ENCODE measurements at places on chromosomes 1 and 21.

DNA sequence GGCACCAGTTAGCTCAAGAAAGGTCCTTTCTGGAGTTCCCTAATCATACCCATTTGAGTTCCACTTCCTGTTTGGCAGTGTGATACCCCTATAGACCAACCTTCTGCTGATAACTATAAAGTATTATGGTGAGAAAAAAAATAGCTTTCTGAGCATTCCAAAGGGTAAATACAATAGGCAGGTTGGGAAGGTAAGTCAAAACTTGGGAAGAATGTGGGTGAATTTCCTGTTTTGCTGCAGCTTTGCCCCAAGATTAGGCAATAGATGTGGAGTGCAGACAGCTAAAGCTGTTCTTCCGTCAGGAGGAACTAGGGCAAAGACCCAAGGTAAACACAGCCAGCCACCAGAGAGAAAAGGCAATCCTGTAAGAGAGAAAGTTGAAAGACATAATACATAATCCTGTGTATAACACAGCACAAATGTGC is 49.9 kb upstream of the GUCA2A start:
- no peak for DNase-seq

GRCh38 chr1:170545476-170545875 is 13.5 kb downstream of the GORAB start:
- no peak for DNase-seq

DNA sequence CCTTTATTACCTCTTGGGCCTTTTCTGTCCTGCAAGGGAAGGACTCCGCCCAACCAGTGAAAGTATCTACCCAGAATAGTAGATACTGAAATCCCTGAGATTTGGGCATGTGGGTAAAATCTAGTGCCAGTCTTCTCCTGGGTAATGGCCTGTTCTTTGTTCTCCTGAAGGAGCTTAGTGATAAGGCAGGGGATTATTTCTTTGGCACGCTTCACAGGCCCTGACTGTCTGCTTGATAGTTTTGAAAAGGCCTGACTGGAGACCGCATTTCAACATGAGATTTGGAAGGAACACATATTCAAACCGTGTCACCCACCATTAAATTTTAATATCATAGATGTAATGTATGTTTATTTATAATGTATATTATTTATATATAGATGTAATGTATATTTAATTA is 48.9 kb downstream of the RASAL2 start:
- no peak for DNase-seq

GRCh38 chr1:13643017-13643416 is 57.0 kb upstream of the PRDM2 start:
- DNase-seq, result no peak

- DNase-seq, result no peak
Measured at GRCh38 chr1:4071653-4072052, 171.6 kb upstream of the C1orf174 start.

GRCh38 chr1:9422911-9423505 is 116.3 kb upstream of the SLC25A33 start:
- DNase-seq, result no peak

DNA sequence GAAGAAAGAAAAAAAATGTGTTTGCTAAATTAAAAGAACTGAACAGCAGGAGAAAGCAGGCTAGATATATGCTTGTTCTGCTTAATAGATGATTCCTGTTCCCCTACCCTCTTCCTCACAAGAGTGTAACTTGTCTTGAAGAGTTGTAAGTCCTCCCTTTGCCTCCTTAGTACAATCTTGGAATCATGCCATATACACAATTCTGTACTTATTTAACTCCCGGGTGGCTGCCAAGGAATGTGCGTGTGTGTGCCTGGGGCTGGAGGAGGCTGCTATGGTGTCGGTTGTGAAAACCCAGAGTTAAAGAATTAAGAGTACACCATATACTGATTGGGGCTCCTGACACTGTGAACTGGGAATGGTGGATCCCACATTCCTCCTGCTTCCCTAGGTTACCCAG is 194.2 kb downstream of the SIPA1L2 start:
- no peak for DNase-seq

GRCh38 chr1:31771891-31772668 is 7.9 kb upstream of the ADGRB2 start:
- DNase-seq, result no peak

- no peak for DNase-seq
Measured at GRCh38 chr1:66356605-66357004, 177.3 kb upstream of the SGIP1 start.

- no peak for DNase-seq
Measured at GRCh38 chr21:37357691-37358090, 8.9 kb upstream of the DYRK1A start.

DNA sequence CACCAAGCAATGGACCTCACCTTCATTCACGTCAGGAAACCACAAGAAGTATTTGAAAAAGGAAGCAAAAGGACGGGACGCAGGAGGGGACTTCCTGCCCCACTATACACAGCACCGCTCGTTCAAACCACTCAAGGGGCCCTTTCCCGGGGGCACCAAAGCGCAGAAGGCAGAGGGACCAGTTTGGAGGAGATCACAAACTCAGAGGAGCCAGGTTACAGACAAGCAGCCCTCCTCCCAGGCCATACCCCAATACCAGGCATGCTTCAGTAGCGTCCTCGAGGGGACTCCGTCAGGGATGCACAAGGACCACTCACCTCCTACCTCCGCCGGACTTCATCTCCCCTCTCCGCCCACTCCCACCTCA is 685 bp downstream of the CRTC2 start:
- no peak for DNase-seq

DNA sequence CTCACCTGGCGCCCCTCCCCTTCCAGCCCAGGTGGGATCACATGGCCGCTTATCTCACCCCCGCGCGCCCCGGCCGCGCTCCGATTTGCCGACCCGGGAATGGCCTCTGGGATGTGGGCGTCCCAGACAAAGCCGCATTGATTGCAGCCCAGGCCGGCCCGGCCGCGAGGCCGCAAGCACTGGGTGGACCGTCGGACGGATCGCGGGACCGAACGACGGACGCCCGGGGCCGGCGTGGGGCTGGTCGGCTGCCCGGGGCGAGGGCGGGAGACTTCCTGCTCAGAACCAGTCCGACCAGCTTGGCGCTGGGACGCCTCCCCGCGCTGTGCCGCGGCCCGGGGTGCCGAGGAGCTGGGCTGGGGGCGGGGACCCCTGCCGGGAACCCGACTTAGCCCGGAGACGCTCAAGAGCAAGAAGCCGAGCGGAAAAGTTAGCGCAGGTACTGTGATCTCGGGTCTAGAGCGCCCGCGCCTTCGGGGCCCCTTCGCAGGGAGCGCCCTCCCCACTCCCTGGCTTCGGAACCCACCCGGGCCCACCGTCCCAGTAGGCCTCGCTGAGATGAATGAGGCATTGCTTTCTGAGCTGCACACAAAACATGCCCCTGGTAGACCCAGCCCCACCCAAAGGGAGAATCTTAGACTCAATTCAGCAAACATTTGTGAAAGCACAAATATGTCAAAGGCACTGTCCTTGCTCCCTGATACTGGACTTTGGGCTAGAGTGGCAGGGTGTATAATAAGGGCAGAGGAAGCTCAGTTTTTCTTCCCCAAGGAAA is 415 bp upstream of the LAD1 start:
- peak; percentile 19 for DNase-seq

- DNase-seq, result no peak
Measured at GRCh38 chr1:25658791-25659431, 42.3 kb downstream of the MAN1C1 start.
